ENCODE measurements at places on chromosomes 2 and 18. TPM values are rescaled to one million over a fixed set of nuclear protein-coding genes. Genes with fewer than 3 reads are reported as not detected.

The SLC14A1 gene
- total RNA-seq = 8.7 TPM

The CRYBA2 gene
- total RNA-seq = not detected

The GCG gene
- not detected for total RNA-seq

The IL36A gene
- not detected for total RNA-seq

The AMMECR1L gene
- total RNA-seq = 15.0 TPM

The CAVIN2 gene
- total RNA-seq = not detected

GRCh38 chr2:72004201-72004915 lies 143.3 kb downstream of the CYP26B1 start:
- no peak overlapping the region for H3K27ac ChIP-seq
- H3K27me3 ChIP-seq = no peaks in the 10 kb centered on the region
- H3K4me1 ChIP-seq = no peaks in the 10 kb centered on the region
- no peak for DNase-seq

GRCh38 chr2:170408461-170409163 lies 230.7 kb downstream of the MYO3B start:
- peaks cover 7% of the 10 kb centered on the region for H3K4me1 ChIP-seq
- no peak for DNase-seq
- no peak overlapping the region for H3K4me3 ChIP-seq
- H3K27ac ChIP-seq = no peak overlapping the region

- peaks cover 7% of the 10 kb centered on the region for H3K27me3 ChIP-seq
- DNase-seq = no peak
- H3K4me1 ChIP-seq = no peaks in the 10 kb centered on the region
- no peaks in the 10 kb centered on the region for H3K36me3 ChIP-seq
- no peak overlapping the region for H3K27ac ChIP-seq
These were observed 257.3 kb downstream of the BCL2 start for GRCh38 chr18:63062246-63062645.

DNA sequence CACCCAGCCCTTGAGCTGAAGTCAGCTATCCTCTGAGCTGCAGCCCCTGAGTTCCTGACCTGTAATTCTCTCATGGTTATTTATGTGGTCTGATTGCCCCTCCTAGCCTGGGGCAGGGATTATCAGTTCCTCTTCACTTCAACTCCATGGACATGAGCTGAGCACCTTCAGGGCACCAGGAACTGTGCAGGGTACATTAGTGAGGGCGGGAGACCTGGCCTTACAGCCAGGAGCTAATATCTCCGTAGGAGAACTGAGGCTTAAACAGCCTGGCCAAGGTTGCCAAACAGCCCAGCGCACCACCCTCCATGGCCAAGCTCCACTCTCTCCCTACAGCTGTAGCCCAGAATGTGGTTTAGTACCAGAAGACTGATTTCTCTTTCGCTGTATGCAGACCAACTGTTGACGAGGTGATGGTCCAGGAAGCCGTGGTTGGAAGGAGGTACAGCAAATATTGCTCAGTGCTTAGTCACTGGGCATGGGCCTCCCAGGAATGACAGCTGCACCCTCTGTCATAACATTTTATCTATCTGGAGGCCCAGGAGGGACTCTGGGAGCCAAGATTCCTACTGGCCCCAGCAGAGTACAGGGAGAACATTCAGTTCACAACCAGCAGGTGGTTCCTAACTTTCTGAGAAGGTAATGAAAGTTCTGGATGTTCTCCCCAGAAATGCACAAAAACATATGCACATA lies 228.7 kb upstream of the SIX2 start:
- peaks cover 17% of the 10 kb centered on the region for H3K27me3 ChIP-seq
- no peak overlapping the region for H3K27ac ChIP-seq

- no peak overlapping the region for H3K27ac ChIP-seq
- no peaks in the 10 kb centered on the region for H3K36me3 ChIP-seq
- peaks cover 2% of the 10 kb centered on the region for H3K27me3 ChIP-seq
- no peak overlapping the region for H3K4me3 ChIP-seq
- no peaks in the 10 kb centered on the region for H3K4me1 ChIP-seq
These were observed 36.2 kb downstream of the EFEMP1 start for GRCh38 chr2:55887351-55887750.

- no peak overlapping the region for H3K27ac ChIP-seq
- no peaks in the 10 kb centered on the region for H3K4me1 ChIP-seq
- no peaks in the 10 kb centered on the region for H3K27me3 ChIP-seq
- H3K4me3 ChIP-seq = no peak overlapping the region
These were observed 81.6 kb downstream of the PMS1 start for GRCh38 chr2:189865826-189866225.

DNA sequence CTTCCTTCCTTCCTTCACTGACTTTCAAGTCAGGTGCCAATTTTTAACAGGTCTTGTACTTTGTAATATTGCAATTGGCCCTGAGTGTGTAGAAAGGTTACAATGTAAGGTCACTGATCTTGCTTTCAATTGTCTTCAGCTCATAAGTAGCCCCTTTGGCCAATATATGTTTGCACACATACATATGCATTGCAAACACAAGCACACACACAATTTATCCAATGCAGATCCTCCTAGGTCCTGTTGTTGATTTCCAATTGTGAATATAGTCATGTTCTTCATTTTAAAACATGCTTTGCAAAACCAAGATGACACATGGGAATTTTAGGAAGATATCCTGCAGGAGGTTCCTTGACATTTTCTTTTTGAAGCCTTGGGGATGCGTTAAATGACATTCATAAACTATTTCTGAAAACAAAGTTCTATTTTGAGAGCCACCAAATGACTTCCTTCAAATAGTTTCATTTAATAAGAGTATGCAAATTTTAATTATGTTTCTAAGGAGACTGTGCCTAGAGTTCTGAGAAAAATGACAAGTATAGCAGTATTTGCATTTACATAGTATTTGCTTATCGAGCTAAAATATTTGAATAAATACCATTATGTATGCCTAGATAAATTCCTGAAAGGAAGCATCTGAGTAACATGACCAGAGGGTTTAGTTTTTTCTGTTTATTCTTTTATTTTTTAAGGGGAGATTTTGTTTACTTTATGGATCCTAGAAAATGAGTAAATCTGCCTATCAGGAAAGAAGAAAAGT lies 117.1 kb upstream of the TMEFF2 start:
- no peak overlapping the region for H3K4me3 ChIP-seq
- no peaks in the 10 kb centered on the region for H3K4me1 ChIP-seq
- H3K27me3 ChIP-seq = no peaks in the 10 kb centered on the region

DNA sequence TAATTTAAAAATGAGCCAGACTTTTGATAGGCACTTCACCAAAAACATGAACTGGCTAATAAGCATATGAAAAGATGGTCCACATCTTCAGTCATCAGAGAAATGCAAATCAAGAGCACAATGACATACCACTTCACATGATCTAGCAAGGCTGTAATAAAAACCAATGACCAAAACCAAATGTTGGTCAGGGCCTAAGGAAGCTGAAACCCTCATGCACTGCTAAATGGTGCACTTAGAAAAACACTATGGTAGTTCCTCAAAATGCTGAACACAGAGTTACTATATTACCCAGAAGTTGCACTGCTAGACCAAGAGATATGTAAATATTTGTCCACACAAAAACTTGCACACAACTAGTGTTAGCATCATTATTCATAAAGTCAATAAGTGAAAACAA lies 504.9 kb upstream of the SOX11 start:
- no peak for DNase-seq
- H3K27ac ChIP-seq = no peak overlapping the region
- no peaks in the 10 kb centered on the region for H3K27me3 ChIP-seq
- H3K4me1 ChIP-seq = no peaks in the 10 kb centered on the region

GRCh38 chr2:171999161-171999560 lies 592 bp upstream of the METAP1D start:
- H3K27me3 ChIP-seq = peaks cover 24% of the 10 kb centered on the region
- peak overlapping the region; percentile 76 for H3K27ac ChIP-seq
- H3K4me1 ChIP-seq = peaks cover 22% of the 10 kb centered on the region

- no peak for DNase-seq
- H3K27ac ChIP-seq = no peak overlapping the region
- H3K27me3 ChIP-seq = no peaks in the 10 kb centered on the region
These were observed 958.5 kb downstream of the DPP10 start for GRCh38 chr2:115400940-115401339.

- peaks cover 74% of the 10 kb centered on the region for H3K4me1 ChIP-seq
- H3K4me3 ChIP-seq = no peak overlapping the region
- DNase-seq = no peak
These were observed 77.2 kb upstream of the STK17B start for GRCh38 chr2:196248467-196249094.
